ENCODE measurements at places on chromosomes 13 and 19.
A peak's percentile ranks its signal among the peaks of the same experiment; 100 is the strongest.

- DNase-seq = no peak
Measured at GRCh38 chr19:10517760-10518443, 655 bp upstream of the S1PR5 start.

GRCh38 chr19:16121967-16122366, 10.3 kb downstream of the RAB8A start:
- no peak for DNase-seq

DNA sequence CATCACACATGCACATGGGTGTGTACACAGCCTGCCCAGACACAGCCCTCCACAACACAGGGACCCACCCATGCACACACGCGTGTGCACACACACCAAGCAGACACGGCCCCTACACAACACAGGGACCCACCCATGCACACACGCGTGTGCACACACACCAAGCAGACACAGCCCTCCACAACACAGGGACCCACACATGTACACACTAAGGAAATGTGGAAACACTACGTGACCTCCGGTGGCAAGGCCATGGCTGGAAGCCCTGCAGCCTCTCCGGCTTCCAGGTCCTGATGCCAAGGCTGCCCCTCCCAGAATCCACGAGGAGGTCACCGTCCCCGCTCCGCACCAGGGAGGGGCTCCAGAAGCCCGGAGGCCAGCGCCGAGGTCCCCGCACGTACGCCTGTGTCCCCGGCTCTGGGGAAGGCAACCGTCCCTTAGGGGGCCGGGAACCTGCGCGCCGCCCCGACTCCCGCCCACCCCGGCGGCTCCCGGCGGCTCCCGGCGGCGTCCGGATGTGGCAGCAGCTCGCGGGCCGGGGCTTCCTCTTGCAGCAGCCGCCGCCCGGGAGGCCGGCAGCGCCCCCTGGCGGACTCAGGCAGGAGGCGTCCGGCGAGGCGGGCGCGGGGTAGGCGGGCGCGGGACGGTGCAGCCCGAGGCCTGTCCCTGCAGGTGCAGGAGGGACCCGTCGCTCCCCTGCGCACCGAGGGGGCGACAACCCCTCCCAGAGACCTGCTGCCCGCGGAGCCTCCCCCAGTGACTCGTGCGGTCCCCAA, 29.8 kb upstream of the GRTP1 start:
- peak; percentile 71 for DNase-seq

DNA sequence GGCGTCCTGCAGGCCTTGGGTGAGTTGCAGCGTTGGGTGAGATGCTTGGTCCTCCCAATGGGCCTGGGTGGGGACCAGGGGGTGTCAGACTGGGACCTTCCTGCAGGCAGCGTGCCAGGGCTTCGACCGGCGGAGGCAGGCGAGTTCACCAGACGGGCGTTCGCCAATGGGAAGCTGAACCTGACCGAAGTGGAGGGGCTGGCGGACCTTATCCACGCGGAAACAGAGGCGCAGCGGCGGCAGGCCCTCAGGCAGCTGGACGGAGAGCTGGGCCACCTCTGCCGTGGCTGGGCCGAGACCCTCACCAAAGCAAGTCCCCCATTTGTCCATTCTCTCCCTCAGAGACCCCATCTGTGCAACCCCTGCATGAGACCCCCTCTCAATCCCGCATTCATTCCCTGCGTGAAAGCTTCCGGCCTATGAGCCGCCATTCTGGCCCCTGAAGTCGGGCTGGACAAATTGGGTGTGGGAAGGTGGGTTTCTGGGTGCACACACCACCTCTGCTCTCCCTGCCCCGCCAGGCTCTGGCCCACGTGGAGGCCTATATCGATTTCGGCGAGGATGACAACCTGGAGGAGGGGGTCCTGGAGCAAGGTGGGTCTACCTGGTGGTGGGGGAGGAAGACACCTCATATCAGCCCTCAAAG, 1.2 kb downstream of the GTPBP3 start:
- DNase-seq = no peak

- DNase-seq = no peak
Measured at GRCh38 chr19:39917561-39918182, 16.8 kb downstream of the FCGBP start.

DNA sequence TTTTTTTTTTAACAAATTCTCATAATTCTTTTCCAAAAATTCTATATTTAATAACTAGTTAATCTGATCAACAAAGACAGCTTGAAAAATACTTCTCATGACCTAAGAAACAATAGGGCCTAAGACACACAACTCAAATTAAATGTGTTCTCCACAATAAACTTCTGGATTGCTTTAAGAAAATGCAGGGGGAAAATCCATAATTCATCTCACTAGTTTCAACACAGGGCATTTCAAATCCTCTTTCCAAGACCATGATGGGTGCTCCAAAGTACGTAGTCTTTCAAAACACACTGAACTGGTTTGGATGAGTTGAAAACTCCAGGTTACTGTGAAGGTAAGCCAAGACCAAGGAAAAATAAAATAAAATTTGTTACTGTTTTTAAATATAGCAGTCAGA, 62.6 kb downstream of the DCLK1 start:
- no peak for DNase-seq

DNA sequence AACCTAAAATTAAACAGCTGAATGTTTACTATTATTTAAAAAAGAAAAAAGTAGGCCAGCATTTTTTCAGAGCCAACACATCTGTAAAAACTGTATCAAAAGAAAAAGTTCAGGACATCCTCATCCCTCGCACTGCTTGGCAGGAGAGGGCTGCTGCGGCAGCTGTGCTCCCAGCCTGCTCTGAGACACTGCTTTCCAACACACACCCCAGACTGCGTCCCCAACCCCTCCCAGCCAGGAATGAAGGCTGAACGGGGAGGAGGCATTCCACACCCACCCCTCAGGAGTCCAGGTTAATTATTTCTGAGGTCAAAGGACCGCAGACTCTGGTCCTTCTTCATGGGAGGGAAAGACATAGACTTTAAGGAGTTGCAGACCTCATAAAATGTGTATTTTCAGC, 43.1 kb downstream of the COL4A1 start:
- no peak for DNase-seq

DNA sequence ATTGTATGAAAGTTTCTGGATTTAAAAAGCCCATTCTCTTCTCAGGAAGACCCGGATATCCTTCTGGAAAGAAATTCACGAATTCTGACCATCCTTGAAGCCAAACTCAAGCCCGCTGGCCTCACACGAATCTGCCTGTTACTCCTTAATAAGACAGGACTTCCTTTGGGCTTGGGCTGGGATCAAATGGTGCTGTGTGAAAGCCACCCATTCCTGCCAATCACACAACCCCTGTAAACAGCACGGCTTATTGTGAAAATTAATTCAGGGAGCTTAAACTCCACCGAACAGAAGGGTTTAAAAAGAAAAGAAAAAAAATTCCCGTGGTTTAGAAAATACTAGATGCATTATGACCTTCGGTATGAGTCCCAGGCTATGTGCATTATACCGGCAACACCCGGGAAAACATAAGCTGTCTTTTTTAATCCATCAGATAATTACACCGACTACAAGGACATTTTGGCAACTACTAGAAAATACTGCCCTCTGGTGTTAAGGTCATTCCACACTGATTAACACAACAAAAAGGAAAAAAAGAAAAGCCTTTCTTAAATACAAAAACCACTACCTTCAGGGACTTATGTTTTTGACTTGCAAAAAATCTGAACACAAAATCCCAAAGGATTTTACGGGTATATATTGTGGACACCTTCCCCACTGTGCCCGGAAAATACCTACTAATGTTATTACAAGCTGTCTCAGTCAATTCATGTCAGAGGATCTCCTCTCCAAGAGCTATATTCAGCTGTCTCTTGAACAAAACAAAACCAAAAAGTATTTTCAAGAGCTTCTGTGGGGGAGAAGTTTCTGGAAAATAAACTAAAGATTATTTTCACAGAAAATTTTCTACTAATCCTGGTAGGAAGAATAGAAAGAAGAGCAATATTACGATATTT, 76.0 kb upstream of the LSM14A start:
- DNase-seq = no peak

- DNase-seq = no peak
Measured at GRCh38 chr19:30555075-30555790, 183.0 kb downstream of the ZNF536 start.

DNA sequence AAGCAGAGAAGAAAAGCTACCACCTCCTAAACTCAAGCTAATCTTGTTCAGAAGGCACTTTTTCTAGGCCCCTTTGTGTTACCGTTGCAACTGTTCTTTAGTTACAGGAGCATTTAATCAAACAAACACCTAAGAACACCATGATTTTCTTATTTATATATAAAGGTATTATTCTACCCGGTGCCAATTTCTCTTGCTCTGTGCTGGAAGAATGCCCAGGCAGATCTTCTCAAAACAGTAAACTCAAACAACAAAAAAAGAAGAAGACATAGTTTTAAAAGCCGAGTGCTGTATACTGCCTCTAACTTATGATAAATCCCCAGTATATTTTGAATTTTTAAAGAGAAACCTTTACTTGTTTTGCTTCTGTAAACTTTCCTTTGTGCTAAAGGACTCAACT, 20.4 kb downstream of the SLC7A1 start:
- DNase-seq = no peak

DNA sequence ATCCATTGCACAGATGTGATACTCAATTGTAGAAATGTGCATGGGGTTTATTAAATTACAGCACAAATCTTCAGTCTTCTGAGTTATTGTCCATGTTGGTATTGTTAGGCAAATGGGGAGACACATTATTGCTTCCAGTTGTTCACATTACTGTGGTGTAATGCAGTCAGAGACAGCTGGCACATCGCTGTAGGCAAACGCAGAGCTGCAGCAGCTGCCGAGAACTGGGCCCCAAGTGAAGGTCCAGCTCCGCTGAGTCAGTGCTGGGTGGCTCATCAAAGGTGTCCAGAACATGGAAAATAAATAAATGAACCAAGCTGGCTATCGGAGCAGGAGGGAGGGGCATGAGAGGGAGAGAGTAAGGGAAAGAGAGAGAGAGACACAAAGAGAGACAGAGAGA, 299.1 kb upstream of the OBI1 start:
- no peak for DNase-seq

DNA sequence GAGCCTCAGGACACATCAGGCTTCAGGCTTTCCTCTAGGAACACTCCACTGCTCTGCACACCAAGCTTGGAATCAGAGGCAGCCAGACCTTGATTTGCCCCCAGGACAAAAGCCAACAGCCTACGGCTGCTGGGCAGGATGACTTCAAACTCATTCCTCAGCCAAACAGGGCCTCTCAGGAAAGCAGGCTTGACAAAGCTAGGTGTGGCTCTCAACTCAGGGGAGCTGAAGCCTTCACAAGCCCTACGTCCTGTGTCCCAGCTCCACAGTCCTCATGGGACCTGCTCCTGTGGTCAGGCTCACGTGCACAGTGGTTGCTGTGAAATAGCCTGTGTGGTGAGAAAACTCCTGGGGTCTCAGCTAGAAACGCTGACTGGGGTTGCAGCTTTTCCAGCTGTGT, 398.9 kb upstream of the ZNF507 start:
- no peak for DNase-seq

- no peak for DNase-seq
Measured at GRCh38 chr19:17340302-17340870, 3.0 kb downstream of the GTPBP3 start.

DNA sequence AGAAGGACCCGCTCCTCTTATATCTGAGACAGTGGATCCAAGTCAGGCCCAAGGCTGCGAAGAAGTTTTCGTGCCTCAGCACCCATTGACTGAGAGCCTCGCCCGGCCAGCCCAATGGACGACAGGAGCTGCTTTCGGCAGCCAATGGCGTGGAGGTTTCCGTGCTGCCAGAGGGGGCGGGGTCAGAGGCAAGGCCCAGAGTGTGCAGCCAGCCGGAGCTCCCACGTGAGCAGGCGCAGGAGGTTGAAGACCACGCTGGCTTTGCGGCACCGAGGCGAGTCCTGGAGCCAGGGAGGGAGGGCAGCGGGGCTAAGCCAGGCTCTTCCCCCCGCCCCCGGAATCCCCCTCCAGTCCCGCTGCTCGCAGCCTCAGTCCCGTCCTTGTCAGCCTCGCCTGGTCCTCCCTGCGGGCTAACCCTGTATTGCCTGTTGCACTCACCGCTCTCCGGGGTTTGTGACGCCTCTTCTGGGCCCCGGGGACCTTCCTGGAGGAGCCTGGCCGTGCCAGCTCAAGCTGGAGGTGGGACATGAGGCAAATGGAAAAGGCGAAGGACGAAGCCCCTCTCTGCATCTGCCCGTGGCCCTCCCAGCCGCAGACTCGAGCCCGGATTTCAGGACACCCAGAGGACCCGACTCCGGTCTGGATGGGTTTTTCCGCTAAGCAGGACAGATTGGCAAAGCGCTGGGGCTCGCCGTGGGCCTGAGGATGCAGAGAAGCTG, 1.5 kb downstream of the IFNL4 start:
- no peak for DNase-seq

DNA sequence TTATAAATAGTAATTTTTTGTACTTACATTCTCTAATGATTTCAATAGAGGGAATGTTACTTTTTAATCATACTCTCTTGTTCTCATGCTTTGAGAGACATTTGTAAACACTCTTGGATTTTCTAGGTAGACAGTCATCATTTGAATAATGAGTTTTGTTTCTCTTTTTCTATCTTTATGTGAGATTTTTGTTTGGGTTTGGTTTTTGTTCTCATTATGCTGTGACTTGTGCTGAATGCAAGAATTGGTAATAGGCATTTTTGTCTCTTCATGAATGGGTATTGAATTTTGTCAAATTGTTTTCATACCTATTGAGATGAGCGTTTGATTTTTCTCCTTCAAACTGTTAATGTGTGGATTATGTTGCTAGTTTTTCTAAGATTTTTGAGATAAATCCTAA, 56.8 kb upstream of the GPR183 start:
- no peak for DNase-seq

GRCh38 chr19:18435178-18435841, 2.6 kb downstream of the ISYNA1 start:
- no peak for DNase-seq

- no peak for DNase-seq
Measured at GRCh38 chr19:31255831-31256592, 93.2 kb downstream of the TSHZ3 start.

GRCh38 chr13:108086678-108087077, 128.7 kb downstream of the LIG4 start:
- no peak for DNase-seq

DNA sequence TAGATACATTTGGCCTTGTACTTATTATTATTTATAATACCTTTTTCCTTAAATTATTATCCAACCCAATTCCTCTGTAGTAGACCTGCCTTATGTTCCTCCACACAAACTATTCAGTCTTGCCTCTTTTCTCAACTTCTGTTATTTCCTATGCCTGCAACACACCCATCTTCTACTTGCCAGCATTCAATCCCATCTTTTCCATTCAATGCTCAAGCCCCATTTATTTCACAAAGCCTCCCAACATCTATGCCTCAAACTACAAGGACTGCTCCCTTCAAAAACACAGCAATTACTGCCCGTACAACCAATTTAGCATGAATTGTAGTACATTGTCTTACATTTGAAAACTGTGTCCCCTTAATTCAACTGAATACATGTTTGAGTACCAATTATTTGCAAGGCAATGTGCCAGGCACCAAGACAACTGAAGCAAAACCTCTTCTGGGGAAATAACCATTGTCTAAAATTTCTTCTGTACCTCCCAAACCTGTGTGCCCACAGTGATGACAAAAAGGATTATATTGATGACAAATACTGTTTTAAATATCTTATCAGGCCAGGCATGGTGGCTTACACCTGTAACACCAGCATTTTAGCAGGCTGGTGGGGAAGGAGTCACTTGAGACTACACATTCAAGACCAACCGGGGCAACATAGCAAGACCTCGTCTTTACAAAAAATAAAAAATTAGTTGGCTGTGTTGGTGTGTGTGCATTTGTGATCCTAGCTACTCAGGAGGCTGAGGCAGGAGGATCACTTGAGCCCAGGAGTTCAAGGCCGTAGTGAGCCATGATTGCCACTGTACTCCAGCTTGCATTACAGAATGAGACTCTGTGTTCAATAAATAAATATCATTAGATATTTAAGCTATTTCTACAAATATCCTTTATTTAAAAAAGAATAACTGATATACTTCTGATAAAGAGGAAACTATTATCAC, 35.1 kb downstream of the ELF1 start:
- DNase-seq = no peak
